ENCODE measurements at places on chromosomes 12 and 14.

DNA sequence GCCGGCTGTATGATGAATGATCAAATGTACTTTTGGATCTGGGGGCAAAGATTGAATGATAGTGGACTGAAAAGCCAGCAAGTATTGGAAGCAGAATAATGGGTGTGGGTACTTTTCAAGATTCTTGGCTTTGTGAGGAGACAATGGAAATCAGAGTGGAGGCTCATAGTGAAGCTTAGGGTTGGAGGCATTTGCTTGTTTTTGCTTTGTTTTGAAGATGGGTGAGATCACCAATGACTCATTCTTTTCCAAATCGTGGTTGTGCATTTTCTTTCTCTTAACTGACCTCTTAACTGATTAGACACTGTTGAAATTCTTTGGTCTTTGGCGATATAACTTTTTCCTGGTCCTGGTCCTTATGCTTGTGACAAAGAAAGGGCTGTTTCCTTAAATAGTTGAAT is 54.4 kb downstream of the PELI2 start:
- no peak for DNase-seq

- DNase-seq, result no peak
Observed at GRCh38 chr12:68240079-68240478, 13.3 kb downstream of the IL22 start.

- DNase-seq, result no peak
Observed at GRCh38 chr12:49902399-49903350, 1.0 kb downstream of the FAIM2 start.

- no peak for DNase-seq
Observed at GRCh38 chr14:96911499-96912149, 114.4 kb downstream of the VRK1 start.

DNA sequence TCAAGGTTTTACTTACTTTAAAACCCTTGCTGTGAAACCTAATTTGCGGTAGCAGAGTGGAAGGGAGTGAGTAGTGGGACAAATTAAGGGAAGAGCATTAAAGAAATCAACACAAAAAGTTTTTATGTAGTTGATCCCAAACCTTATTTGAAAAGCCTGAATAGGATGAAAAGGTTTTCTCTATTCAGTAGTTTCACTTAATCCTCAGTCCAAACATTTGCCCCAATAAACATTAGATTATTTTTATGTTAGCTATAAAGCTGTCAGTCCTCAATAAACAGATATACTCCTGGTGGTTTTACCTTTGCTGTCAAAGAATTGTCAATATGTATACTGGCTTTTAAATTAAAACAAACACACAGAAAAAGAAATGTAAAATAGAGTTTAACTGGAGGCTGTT is 136.0 kb downstream of the PAX9 start:
- no peak for DNase-seq

- no peak for DNase-seq
Observed at GRCh38 chr14:21505012-21505553, 6.1 kb downstream of the METTL3 start.

- no peak for DNase-seq
Observed at GRCh38 chr14:21302013-21302835, 22.3 kb downstream of the RPGRIP1 start.

DNA sequence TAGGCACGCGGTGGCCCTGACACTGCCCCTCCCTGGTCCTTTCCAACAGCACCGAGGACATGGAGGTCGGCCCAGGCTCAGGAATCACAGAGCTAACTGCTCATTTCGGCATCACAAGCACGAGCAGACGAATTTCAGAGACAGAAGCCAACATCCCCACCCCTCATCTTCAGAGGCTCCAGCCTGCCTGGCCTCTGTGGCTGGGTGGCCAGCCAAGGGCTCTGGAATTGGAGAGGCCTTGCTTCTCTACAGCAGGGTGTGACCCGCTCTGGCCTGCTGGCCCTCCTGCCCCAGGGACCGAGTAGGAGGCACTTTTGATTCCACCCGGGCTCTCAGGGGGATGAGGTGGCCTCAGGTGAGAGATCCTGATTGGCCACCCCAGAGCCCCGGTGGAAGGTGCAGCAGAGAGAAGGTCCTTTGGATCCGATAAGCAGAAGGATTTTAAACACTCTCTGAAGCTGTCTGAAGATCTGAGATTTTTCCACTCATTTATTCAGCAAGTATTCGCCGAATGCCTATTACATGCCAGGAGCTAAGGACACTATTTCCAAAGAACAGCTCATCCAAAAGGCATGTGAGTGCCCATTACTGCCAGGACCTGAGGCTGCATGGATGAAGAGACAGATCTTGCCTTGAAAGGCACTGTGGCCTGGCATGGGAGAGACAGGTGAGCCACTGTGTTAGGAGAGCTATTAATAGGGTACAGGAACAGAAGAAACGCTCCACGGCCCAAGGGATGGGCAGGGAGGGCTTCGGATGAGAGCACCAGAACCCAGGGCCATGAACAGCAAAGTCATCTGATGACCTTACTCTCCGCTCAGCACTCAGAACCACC is 10.2 kb downstream of the BAG5 start:
- DNase-seq, result no peak

DNA sequence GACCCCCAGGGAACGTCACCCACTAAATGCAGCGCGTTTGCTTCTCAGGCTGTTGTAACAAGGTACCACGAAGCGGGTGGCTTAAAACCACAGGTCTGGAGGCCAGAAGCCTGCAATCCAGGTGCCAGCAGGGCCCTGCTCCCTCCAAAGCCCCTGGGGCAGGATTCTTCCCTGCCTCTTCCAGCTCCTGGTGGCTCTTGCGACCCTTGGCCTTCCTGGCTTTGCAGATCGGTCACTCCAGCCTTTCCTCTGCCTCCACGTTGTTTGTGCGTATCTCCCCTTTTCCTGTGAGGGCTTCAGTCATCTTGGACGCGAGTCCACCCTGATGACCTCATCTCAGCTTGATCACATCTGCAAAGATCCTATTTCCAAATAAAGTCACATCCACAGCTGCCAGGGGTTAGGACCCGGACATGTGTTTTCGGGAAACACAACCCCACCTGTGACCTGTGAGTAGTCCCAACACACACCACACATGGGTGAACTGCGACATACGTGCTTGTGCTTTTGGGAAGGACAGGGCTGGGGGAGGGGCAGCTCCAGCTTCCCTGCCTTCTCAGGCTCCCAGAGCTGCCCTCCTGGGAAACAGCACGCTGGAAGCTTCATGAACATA is 114.5 kb upstream of the NCOR2 start:
- DNase-seq, result no peak

DNA sequence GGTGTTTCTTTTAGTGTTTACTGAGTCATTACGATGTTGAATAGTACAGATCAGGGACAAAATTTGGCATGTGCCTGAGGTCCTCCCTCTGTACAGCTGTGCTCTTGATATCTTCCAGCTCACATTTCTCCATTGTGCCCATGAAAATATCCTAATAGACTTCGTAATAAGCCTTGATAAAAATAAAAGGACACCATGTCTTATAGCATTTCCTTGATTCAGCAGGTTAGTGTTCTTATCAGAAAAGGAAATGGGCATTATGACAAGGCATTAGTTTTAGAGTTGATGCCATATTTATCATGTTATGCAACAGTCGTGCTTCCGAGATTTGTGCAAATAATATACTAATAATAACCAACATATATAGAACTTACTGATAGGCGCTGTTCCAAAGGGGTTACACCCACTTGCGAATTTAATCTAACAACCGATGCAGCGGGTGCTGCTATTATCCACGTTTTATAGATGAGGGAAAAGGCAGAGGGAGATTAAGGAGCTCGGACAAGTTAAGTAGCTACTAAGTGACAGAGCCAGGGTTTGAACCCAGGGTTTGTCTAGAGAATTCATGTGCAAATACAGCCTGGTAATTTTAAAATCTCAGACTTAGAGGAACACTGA is 15.1 kb upstream of the WNK1 start:
- DNase-seq, result no peak

DNA sequence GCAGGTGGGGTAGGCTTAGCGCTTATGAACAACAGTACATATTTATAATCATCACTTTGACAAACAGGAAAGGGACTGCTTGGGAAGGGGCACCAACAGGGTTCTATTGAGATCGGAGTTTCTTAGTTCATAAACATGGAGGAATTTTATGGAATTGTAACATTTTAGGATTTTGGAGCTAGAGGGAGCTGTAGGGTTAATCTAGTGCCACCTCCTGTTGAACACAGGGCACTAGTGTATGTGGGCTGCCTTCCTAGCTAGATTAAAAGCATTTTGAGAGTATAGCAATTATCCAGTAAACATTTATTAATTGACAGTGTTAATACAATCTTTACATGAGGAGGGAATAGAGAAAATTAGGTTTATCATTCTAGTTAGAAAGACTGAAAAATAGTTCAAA is 23.1 kb upstream of the TBC1D30 start:
- DNase-seq, result no peak

DNA sequence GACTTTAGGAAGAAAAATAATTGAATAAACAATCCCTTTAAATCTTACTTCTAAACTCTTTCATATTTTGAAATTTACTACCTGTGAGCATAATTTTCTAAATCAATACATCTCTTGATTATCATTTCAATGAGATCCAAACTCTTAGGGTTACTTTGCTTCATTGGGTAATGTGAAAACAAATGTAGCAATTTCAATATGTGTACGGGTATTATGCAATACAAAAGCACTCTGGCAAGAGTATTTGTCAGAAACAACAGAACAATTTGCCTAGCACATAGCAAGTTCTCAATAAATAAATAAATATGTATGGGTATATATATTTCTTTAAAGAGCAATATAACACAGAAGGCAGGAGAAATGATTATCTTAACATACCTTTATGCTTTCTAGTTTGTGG is 77.1 kb downstream of the PLEKHG7 start:
- DNase-seq, result no peak

DNA sequence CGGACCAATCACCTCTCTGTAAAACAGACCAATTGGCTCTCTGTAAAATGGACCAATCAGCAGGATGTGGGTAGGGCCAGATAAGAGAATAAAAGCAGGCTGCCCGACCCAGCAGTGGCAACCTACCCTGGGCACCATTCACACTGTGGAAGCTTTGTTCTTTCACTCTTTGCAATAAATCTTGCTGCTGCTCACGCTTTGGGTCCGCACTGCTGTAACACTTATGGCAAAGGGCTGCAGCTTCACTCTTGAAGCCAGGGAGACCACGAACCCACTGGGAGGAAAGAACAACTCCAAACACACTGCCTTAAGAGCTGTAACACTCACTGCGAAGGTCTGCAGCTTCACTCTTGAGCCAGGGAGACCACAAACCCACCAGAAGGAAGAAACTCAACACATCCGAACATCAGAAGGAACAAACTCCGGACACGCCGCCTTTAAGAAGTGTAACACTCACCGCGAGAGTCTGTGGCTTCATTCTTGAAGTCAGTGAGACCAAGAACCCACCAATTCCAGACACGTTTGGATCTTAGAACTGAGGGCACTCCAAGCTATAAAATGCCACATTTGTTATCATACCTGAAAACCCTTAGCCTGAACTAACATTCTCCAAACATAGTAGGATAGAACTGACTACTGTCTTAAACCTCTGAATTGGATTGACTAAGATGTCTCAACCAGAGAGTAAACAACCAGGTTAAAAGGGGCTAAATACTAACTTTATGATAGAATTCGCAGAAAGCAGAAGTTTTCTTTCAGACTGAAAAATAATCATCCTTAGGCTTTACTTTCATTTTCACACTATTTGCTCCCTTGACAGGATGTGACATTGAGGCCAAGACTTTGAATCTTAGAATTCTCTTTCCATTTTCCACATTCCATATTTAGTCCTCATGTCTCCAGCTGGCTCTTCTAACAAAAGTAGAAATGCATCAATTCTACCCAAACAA is 33.6 kb downstream of the CDKL1 start:
- DNase-seq, result no peak

- DNase-seq, result no peak
Observed at GRCh38 chr14:71885301-71885700, 46.9 kb upstream of the RGS6 start.

DNA sequence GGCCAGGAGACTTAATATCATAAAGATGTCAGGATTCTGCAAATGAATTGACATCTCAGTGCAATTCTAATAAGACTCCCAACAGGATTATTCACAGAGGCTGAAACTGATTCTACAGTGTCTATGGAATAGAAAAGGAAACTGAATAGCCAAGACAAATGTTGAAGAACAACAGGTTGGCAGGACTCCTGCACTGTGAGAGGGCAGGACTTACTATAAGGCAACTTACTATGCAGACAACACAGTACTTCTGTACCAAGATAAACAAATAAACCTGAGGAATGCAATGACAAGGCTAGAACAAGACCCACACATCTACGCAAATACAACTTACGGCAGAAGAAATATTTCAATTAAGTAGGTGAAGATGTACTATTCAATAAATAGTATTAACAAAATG is 132.2 kb upstream of the FKBP4 start:
- DNase-seq, result no peak

DNA sequence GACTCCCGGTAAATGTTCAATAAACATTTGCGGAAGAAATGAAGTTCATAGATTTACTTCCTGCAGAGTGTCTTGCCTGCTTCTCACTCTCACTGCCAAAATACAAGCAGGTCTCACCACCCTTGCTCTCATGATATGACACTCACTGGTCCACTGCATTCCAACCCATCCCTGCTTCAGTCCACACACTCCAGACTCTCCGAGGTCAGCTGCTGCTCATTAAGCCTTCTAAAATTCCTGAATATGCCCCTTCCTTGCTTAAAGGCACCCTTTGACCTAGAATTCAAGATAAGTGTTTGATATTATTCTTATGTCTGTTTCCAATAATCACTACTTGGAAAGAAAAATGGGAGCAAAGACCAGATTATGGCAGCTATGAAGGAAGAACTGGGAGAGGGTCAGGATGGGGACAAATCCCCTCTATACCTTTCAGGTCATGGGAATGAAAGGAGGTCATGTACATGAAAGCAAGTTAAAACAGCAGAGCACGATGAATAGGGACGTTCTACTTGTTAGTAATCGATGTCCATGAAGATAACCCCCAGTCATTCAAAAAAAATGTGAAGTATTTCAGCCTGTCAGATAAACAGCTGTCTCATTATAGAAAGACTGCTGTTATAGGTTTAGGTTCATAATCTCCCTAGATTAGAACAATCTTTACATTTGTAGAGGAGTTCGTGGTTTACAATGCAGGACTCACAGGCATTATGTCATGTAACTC is 10.5 kb upstream of the NID2 start:
- no peak for DNase-seq

- no peak for DNase-seq
Observed at GRCh38 chr14:103081951-103082350, 2.1 kb upstream of the LBHD2 start.

DNA sequence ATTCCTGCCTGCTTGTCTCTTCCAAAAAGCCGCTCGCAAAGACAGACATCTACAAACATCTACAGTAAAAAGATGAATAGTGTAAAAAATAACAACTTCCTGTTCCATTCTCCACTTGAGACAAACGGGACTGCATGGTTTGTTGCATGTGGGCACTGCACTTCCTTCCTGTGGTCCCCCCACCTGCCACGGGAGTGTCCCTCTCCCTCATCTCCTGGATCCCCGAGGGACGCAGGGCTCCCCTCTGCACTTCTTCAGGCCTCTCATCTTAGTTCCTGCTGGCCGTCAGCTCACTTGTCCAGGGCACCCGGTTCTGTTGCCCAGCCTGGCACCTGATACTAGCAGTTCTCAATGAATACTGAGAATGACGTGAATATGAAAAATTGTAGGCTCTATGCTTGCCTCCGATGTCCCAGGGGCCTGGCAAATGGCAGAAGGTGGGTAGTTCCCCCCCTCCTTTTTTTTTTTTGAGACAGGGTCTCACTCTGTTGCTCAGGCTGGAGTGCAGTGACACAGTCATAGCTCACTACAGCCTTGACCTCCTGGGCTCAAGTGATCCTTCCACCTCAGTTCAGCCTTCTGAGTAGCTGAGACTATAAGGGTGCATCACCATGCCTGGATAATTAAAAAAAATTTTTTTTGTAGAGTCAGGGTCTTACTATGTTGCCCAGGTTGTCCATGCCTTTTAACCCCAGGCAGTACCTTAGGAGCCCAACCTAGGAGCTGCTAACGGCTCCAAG is 3.5 kb upstream of the KLC1 start:
- no peak for DNase-seq
